Thoracic aorta (tissue), 2 donors: ENCODE measurements at places on chromosomes 11 and 22. TPM values are rescaled to one million over a fixed set of nuclear protein-coding genes. Genes with fewer than 3 reads are reported as not detected.

- H3K27ac ChIP-seq, result no peak overlapping the region
- peaks cover 12% of the 10 kb centered on the region for H3K36me3 ChIP-seq
- H3K27me3 ChIP-seq, result no peaks in the 10 kb centered on the region
- H3K4me1 ChIP-seq, result no peaks in the 10 kb centered on the region
- no peak overlapping the region for H3K4me3 ChIP-seq
- DNase-seq, result no peak
Measured at GRCh38 chr11:9726321-9727022, 62.6 kb downstream of the SWAP70 start.

XKR3 gene
- not detected for total RNA-seq

MAP6 gene
- 16.4 TPM for total RNA-seq

DNA sequence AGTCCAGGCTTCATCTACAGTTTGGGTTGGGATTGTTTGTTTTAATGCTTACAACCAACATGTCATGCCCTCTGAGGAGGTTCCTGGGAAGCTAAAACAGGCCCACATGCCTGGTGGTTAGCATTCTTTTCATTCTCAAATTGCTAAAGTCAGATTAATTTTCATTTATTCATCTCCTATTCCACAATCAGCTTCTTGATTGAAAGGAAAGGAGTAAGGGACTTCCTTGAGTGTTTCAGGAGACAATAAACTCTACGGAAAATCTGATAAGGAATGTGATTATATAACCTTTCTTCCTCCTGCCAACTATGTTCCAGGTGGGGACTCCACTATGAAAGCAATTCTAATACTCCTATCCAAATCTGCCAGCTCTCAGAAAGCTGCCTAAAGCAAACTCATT lies 30.8 kb downstream of the MRTFA start:
- DNase-seq, result no peak
- no peak overlapping the region for H3K4me3 ChIP-seq
- no peaks in the 10 kb centered on the region for H3K27me3 ChIP-seq
- H3K36me3 ChIP-seq, result no peaks in the 10 kb centered on the region
- peaks cover 56% of the 10 kb centered on the region for H3K4me1 ChIP-seq
- H3K27ac ChIP-seq, result no peak overlapping the region

GRCh38 chr11:61487342-61488025 lies 21.1 kb upstream of the LRRC10B start:
- H3K27me3 ChIP-seq, result no peaks in the 10 kb centered on the region
- no peaks in the 10 kb centered on the region for H3K36me3 ChIP-seq
- H3K4me3 ChIP-seq, result no peak overlapping the region
- no peak overlapping the region for H3K27ac ChIP-seq

GRCh38 chr11:107293677-107294344 lies 163.8 kb downstream of the CWF19L2 start:
- H3K4me3 ChIP-seq, result no peak overlapping the region
- no peaks in the 10 kb centered on the region for H3K4me1 ChIP-seq
- H3K36me3 ChIP-seq, result peaks cover 13% of the 10 kb centered on the region

TMEM121B gene
- total RNA-seq, result 1.1 TPM

GRCh38 chr11:32259641-32260081 lies 168.8 kb downstream of the RCN1 start:
- H3K27me3 ChIP-seq, result no peaks in the 10 kb centered on the region
- H3K4me1 ChIP-seq, result no peaks in the 10 kb centered on the region
- no peak overlapping the region for H3K4me3 ChIP-seq
- H3K27ac ChIP-seq, result no peak overlapping the region
- no peaks in the 10 kb centered on the region for H3K36me3 ChIP-seq

DNA sequence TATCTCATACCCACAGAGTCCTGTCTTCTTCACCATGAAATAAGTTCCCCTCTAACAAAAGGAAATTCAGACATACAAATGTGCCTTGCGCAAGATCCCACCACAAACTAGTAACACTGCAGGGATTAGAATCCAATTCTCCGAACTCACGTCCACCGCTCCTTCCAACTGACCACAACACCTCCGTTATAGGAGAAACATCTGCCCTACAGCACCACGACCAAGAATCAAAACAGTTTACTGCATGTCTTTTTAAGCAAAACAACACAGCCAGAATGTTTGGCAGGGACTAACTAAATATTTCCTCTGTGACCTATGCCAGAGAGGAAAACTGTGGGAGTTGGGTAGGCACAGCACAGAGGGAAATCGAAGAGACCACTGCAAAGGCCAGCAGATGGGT lies 72.7 kb upstream of the AKIP1 start:
- no peaks in the 10 kb centered on the region for H3K36me3 ChIP-seq
- no peak overlapping the region for H3K27ac ChIP-seq
- no peaks in the 10 kb centered on the region for H3K27me3 ChIP-seq
- H3K4me3 ChIP-seq, result peak overlapping the region; percentile 8
- no peak for DNase-seq

NEFH gene
- total RNA-seq, result 0.14 TPM

GRCh38 chr11:69894648-69895047 lies 75.4 kb upstream of the FGF3 start:
- no peak overlapping the region for H3K4me3 ChIP-seq
- H3K36me3 ChIP-seq, result no peaks in the 10 kb centered on the region
- no peaks in the 10 kb centered on the region for H3K27me3 ChIP-seq
- DNase-seq, result no peak
- peaks cover 9% of the 10 kb centered on the region for H3K4me1 ChIP-seq

- no peaks in the 10 kb centered on the region for H3K36me3 ChIP-seq
- DNase-seq, result peak; percentile 30
- H3K4me1 ChIP-seq, result peaks cover 6% of the 10 kb centered on the region
Measured at GRCh38 chr11:9003573-9004182, at the start of gene NRIP3. NRIP3 (minus strand) TSS chr11:9004001; CDS start chr11:9003935, 66 bp downstream.

GRCh38 chr22:46545086-46545792 lies 7.8 kb upstream of the CELSR1 start:
- no peak overlapping the region for H3K4me3 ChIP-seq
- no peaks in the 10 kb centered on the region for H3K27me3 ChIP-seq
- peaks cover 21% of the 10 kb centered on the region for H3K4me1 ChIP-seq
- H3K36me3 ChIP-seq, result no peaks in the 10 kb centered on the region
- H3K27ac ChIP-seq, result no peak overlapping the region

NARS2 gene
- total RNA-seq, result 9.2 TPM

DNA sequence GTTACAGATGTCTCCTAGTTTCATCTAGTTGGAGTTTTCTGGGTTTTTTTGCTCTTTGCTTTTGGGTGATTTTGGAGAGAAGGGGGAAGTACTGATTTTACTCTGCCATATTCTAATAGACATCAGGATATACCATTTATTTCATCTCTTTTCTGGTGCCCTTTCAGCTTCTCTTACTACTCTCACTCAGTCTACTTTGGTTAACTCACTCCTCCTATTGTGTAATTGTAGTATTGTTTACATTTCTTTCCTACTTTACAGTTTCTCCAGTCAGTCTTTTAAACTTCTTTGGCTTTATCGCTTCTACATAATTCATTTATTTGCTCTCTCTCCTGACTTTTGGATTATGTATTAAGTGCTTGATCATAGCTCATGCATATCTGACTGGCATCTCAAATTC lies 6.5 kb downstream of the ANKRD42 start:
- no peak overlapping the region for H3K27ac ChIP-seq
- no peak overlapping the region for H3K4me3 ChIP-seq
- no peaks in the 10 kb centered on the region for H3K27me3 ChIP-seq
- H3K36me3 ChIP-seq, result no peaks in the 10 kb centered on the region
- DNase-seq, result no peak

C11orf97 gene
- not detected for total RNA-seq

GRCh38 chr22:26828311-26828710 lies 170.9 kb downstream of the MIAT start:
- H3K4me3 ChIP-seq, result no peak overlapping the region
- H3K36me3 ChIP-seq, result no peaks in the 10 kb centered on the region
- H3K27me3 ChIP-seq, result no peaks in the 10 kb centered on the region
- H3K27ac ChIP-seq, result no peak overlapping the region
- no peak for DNase-seq
- H3K4me1 ChIP-seq, result peaks cover 17% of the 10 kb centered on the region

AKIP1 gene
- total RNA-seq, result 58.7 TPM

MS4A8 gene
- total RNA-seq, result not detected

DNA sequence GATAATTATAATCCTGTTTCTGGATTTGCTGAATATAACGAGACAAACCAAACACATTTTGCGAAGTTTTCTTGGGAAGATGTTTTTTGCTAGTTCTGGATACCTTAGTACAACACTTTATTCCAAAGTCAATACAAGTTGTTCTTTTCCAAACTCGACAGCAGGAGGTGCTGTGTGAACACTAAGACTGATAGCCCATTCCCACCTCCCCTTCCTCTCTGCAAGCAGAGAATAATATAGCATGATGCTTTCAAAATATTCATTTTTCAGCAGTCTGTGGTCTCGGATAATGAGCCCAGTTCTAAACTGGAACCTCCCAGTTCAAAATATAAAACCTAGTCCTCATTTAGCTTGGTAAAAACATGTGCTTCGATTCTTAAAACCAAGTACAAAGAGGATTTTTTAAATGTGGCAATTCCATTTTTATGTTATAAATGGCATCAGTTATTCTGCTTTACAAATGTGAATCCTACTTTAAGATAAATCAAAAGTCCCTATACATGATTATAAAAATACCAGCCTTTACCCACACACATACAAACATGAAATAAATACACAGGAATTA lies 129.1 kb downstream of the DCDC1 start:
- no peak for DNase-seq
- no peaks in the 10 kb centered on the region for H3K4me1 ChIP-seq
- no peak overlapping the region for H3K27ac ChIP-seq
- no peaks in the 10 kb centered on the region for H3K36me3 ChIP-seq
- no peaks in the 10 kb centered on the region for H3K27me3 ChIP-seq
- H3K4me3 ChIP-seq, result no peak overlapping the region

DNA sequence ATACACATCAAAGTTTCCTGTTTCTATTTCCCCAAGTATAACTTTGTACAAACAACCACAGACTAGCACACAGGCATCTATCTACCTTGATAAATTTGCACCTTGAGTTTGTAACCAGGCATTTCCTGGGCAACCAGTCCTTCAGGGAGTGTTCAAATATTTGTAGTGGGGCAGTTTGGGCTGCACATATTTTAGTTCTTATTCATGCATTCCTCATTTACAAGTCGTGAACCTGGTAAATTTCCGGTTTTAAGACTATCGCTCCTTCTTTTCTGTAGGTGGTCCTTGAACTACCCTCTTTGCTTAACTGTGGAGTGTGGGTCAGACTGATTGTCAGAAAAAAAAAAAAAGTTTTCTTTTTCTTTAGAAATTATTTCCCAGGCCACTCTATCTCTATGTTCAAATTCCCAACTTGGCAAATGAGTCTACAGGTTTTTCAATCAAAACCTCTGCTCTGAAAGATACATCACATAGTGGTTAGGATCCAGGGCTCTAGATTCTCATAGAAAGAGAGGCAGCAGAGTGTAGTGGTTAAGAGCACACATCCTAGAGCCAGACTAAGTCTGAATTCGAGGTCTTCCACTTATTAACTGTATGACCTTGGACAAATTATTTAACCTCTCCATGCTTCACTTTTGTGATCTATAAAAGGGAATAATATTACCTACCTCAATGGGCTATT lies 201.5 kb downstream of the SOX6 start:
- no peak for DNase-seq
- no peaks in the 10 kb centered on the region for H3K36me3 ChIP-seq
- H3K4me3 ChIP-seq, result no peak overlapping the region
- no peaks in the 10 kb centered on the region for H3K4me1 ChIP-seq
- H3K27ac ChIP-seq, result no peak overlapping the region
- H3K27me3 ChIP-seq, result no peaks in the 10 kb centered on the region

HBG2 gene
- total RNA-seq, result not detected

SAA4 gene
- total RNA-seq, result not detected

DNA sequence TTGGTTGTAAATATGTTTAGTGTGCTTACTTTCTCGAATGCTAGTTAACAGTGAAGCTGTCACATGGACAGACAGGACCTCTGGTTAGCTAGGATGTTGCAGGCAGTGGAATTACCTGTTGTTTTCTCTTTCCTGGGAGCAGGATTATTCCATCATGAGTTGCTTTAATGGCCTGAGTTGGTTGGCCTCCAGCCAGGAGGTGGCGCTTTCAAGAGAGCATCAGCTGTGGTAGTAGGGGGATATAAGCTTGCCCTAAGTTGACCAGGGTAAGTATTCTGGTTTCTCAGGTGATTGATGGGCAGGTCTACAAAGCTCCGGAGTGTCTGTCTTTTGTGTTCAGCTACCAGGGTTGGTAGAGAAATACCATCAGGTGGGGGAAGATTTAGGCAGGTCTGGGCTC lies 43.5 kb downstream of the NELL1 start:
- no peak overlapping the region for H3K4me3 ChIP-seq
- no peaks in the 10 kb centered on the region for H3K4me1 ChIP-seq
- no peaks in the 10 kb centered on the region for H3K27me3 ChIP-seq
- H3K36me3 ChIP-seq, result no peaks in the 10 kb centered on the region

GRCh38 chr11:123187665-123188507 lies 7.2 kb downstream of the CLMP start:
- H3K4me3 ChIP-seq, result peak overlapping the region; percentile 57
- peaks cover 13% of the 10 kb centered on the region for H3K4me1 ChIP-seq
- no peaks in the 10 kb centered on the region for H3K27me3 ChIP-seq
- peak overlapping the region; percentile 94 for H3K27ac ChIP-seq
- no peak for DNase-seq

- no peaks in the 10 kb centered on the region for H3K27me3 ChIP-seq
- peaks cover 4% of the 10 kb centered on the region for H3K4me1 ChIP-seq
- no peak for DNase-seq
- peak within 1 kb of the TSS; percentile 42 for H3K27ac ChIP-seq
Measured at GRCh38 chr22:25564320-25564978, at the start of gene GRK3. GRK3 (plus strand) TSS chr22:25564675; CDS start chr22:25565041, 366 bp downstream.

DNA sequence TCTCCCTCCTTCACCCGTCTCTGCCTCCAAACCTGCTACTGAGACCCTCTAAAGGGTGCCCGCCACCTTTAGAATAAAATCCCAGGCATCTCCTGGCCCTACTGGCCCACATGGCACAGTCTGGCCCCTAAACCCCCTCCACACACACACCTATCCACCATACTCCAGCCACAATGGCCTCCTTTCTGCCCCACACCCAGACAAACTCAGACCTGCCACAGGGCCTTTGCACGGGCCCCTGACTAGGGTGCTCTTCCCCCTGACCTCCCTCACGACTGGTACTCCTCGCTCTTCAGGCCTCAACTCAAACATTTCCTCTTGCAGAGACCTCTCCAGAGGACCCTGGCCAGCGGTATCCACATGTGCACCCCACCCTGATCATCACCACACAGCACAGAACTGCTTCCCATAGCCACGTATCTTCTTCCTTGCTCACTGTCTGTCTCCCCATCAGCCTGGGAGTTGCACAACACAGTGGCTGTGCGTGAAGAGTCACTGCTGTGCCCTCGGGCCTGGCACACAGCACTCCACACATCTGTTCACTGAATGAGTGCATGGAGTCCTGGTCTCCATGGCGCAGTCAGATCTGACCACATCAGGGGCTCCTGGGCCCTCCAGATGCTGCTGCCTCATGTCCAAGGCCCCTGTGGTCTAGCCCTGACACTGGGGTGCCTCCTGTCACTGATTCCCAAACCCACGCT lies 66.2 kb upstream of the TCF20 start:
- H3K4me1 ChIP-seq, result no peaks in the 10 kb centered on the region
- no peak overlapping the region for H3K4me3 ChIP-seq
- no peaks in the 10 kb centered on the region for H3K36me3 ChIP-seq
- no peaks in the 10 kb centered on the region for H3K27me3 ChIP-seq
- no peak overlapping the region for H3K27ac ChIP-seq
- no peak for DNase-seq

DEFB131B gene
- total RNA-seq, result not detected

- H3K4me1 ChIP-seq, result peaks cover 96% of the 10 kb centered on the region
- peak overlapping the region; percentile 61 for H3K4me3 ChIP-seq
- DNase-seq, result no peak
- peak overlapping the region; percentile 99 for H3K27ac ChIP-seq
- H3K27me3 ChIP-seq, result no peaks in the 10 kb centered on the region
- H3K36me3 ChIP-seq, result no peaks in the 10 kb centered on the region
Measured at GRCh38 chr11:65489706-65490320, 9.0 kb upstream of the MALAT1 start.

- no peaks in the 10 kb centered on the region for H3K27me3 ChIP-seq
- no peak overlapping the region for H3K27ac ChIP-seq
- H3K36me3 ChIP-seq, result no peaks in the 10 kb centered on the region
- H3K4me1 ChIP-seq, result no peaks in the 10 kb centered on the region
- no peak for DNase-seq
Measured at GRCh38 chr11:104322696-104323095, 158.7 kb upstream of the PDGFD start.
